Stimulated activated CD8-positive, alpha-beta memory T cell treated with anti-CD3 and anti-CD28 coated beads, Interleukin-4, amount 100 ng/mL, for 1 hour (primary cell): ENCODE measurements at places on chromosomes 13 and 19.

DNA sequence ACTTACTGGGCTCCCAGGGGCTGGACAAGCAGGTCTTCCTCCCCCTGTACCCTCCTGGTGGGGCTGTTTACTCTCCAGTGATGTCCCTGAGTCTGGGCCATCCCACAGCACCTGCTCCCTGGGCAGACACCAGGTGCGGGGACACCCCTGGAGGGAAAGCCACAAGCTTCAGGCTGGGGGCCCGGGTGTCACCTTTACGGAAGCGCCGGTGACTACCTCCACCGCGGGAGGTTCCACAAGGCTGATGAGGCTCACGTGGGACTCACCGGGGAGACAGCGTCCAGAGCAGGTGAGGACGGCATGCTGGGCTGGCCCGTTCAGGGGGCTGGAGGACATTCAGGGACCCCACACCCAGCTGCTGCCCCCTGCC, 24.9 kb downstream of the NFILZ start:
- no peak for DNase-seq

- DNase-seq: no peak
Observed at GRCh38 chr19:11152318-11153062, 3.1 kb downstream of the SPC24 start.

GRCh38 chr19:17027535-17027975, 945 bp upstream of the CPAMD8 start:
- no peak for DNase-seq

DNA sequence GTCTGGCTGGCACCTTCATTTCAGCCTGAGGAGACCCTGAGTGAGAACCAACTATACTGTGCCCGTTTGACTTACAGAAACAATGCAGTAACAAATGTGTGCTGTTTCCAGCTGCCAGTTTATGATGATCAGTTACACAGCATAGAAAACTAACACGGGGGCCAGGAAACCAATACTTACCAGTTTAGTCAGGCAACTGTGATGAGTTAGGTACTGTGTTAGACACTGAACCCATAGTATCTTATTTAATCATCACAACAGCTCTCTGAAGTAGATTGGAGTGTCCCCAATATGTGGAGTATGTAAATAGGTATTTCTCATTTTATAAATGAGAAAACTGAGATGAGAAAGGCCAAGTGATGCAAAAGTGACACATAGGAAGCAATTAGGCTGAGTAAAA, 620.9 kb upstream of the KLF12 start:
- DNase-seq: no peak

DNA sequence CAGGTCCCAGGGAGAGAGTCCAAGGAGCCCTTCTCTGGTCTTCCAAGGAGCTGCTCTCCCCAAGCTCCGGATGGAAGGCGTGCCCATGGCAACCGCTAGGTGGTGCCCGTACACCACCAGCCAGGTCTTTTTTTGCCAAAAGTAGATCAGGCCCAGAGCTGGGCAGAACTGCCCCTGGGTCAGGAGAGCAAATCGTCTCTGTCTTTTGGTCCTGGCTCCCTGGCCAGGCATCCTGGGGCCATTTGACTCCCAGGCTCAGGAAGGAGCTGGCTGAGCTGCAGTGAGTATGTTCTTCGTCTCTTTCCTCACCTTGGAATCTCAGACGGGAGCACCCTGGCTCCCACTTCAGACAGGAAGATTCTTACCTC, 24.6 kb upstream of the BCL3 start:
- DNase-seq: peak; percentile 58

GRCh38 chr13:112685896-112686295, 3.9 kb upstream of the ATP11A start:
- no peak for DNase-seq

DNA sequence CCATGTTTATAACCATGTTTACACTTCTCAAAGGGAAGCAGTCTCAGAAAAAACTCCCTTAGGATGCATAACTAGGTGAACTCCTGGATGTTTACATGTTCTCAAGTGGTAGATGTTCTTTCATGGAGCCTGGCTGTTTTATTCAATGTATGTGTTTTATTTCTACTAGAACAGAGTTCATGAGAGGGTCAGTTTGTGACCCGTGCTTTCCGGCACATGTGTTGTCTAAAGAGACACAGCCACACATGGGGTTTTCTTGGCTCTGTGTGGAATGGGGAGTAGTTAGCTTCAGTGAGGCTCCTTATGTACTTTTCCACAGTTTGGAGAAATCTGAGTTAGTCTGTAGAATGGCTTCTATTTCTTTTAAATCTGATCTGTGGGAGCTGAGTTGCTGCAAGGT, 60.9 kb downstream of the ATP8A2 start:
- no peak for DNase-seq

GRCh38 chr13:109160357-109160756, 530.9 kb downstream of the MYO16 start:
- no peak for DNase-seq

- no peak for DNase-seq
Observed at GRCh38 chr19:8352134-8352827, 9.2 kb upstream of the KANK3 start.

- DNase-seq: no peak
Observed at GRCh38 chr13:80054806-80055205, 286.1 kb downstream of the SPRY2 start.

DNA sequence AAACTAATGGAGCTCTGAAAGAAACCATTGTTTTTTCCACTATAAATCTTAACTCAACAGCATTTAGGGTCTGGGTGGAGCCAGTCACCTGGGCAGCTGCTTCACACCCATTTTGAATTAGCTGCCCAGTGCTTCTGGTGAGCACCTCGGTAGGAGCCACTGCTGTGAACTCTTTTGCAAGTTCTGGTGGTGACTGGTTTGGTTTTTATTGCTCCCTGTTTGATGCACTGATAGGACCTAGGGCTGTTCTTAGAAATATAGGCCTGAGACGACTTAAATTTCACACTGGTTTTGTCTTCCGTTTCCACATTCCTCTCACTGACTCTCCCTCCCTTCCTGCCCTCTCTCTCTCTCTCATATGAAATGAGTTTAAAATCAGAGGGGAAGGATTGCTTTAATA, 103.9 kb downstream of the GGACT start:
- no peak for DNase-seq

DNA sequence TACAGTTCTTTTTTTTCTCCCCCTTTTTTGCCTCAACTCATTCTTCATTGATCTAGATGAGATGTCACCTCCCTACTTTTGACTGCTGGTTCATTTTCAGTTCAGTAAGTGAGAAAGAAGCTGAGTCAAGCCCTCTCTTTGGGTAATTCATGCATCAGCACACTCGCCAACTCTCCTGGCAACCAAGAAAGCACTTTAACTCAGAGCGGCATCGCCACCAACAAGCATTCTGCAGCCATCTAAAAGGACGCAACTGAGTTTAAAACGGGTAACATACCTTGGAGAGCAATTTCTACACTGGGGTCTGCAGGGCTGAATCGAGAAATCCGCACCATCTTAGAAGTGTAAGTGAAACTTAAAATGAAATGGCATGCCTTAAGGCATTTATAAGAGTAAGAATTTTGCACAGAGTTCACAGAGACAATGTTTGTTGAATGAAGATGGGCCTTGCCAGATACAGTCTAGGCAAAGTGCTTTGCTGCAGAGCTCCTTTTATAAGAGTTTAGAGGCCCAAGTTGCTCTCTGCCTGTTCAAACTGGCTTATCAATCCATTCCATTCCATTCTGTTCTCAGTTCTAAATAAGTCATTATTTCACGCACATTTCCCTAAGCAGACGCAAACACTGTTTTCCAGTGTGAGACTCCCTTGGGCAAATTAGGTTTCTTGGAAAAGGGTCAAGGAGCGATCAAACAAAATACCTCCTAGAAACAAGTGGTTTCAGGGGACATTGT, 338.0 kb downstream of the ENOX1 start:
- DNase-seq: no peak

- DNase-seq: no peak
Observed at GRCh38 chr13:40172149-40172591, 494.3 kb downstream of the FOXO1 start.

DNA sequence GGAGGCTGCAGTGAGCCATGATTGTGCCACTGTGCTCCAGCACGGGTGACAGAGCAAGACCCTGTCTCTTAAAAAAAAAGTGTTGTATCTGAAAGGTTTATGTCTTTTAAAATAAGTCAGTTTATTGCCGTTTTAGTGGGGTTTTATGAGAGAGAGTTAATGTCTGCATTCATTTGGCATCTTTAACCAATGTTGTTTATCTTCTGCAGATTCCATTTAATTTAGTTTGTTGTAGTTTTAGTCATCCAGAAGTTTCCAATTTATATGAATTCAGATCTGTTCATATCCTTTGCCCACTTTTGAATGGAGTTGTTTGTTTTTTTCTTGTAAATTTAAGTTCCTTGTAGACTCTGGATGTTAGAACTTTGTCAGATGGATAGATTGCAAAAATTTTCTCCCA, 36.7 kb upstream of the LPAR6 start:
- no peak for DNase-seq

- no peak for DNase-seq
Observed at GRCh38 chr19:35088131-35088913, 27.3 kb upstream of the FXYD3 start.

GRCh38 chr13:98252931-98253470, 75.9 kb upstream of the RNF113B start:
- no peak for DNase-seq

- no peak for DNase-seq
Observed at GRCh38 chr13:59176775-59177174, 987.0 kb downstream of the DIAPH3 start.
